ENCODE measurements at places on chromosomes 11 and 22.

DNA sequence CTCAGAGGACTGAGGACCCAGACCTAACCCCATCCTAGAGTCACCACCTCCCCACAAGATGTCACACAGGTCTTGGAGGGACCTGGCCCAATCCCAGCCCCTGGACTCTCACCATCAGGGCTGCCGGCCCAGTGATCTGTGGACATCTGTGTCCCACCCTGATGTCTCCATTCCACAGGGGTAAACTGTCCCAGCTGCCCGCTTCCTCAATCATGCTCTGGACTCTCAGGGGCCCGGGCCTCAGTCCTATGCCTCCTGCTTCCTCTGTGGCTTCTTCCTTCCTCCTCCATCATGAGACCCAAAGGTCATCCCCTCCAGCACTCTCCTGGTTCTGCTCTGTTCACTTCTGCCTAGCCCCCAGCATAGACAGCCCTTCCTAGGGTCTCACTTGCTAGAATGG, 32.2 kb downstream of the ARAP1 start:
- no peak for DNase-seq

DNA sequence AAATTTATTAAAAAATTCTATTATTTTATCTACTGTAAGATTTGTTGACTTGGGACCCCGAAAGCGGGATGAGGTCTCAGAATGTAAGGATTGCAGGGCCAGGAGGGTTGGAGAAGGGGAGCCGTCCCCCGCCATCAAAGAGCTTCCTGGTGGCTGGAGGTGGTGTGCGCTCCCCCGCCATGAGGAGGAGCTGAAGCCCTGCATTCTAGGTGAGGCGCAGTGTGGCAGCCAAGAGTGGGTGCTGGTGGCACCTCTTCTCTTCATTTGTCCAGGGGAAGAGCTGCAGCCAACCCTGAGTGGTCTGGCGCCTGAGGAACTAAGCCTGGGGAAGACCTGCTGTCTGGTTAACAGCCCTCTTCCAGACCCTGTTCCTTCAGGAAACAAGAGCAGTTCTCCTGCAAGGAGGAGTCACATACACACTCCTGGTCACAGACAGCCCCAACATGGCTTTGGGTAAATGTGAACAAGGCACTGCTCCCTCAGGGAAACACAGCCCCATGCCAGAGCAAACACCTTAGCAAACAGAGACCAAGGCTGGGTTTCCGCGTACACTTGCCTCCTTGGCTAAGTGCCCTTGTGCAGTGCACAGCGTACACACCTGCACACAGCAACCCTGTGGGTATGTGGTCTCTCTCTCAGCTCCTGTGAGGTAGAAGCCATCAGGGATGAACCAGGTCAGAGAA, 17.3 kb downstream of the RTN4RL2 start:
- no peak for DNase-seq

- no peak for DNase-seq
These were observed 880.8 kb downstream of the FAM181B start for GRCh38 chr11:81852896-81853295.

GRCh38 chr11:116930177-116930576, 92.8 kb upstream of the APOA1 start:
- peak; percentile 18 for DNase-seq

DNA sequence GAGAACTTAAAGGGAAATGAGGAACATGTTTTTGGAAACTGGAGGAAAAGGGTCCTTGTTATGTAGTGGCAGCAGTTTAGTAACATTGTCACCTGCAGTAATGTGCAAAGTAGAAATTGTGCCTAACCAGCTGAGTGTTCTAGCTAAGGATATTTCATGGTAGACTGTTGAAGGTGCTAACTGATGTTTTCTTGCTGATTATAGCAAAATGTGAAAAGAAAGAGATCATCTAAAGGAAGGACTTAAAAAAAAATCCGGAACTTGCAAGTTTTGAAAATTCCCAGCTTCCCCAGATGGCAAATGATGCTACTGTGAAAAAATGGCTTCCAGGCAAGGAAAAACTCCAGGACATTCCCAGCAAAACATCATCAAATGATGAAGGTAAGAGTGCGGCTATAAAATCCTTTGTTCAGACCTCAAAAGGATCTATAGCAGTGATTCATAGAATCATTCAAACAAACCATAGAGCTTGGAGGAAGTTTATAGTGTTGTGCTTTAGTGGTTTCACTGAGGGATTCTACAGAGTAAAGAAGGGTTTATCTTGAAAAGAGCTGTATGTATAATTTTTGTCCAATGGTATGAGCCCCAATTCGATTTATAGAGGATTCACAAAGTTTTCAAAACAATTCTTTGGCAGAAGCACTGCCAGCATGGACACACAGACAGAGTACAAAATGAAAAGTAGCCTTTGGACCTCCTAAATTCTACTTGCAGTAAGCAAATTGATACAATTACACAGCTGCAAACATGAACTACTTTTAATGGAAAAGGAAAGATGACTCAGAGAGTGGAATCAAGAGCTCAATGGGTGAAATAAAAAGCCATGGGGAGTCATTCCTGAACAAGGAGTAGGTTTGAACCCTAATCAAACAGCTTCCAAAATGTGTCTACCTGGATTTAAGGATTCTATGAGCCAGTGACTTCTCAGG, 4.3 kb upstream of the TRIM44 start:
- no peak for DNase-seq

DNA sequence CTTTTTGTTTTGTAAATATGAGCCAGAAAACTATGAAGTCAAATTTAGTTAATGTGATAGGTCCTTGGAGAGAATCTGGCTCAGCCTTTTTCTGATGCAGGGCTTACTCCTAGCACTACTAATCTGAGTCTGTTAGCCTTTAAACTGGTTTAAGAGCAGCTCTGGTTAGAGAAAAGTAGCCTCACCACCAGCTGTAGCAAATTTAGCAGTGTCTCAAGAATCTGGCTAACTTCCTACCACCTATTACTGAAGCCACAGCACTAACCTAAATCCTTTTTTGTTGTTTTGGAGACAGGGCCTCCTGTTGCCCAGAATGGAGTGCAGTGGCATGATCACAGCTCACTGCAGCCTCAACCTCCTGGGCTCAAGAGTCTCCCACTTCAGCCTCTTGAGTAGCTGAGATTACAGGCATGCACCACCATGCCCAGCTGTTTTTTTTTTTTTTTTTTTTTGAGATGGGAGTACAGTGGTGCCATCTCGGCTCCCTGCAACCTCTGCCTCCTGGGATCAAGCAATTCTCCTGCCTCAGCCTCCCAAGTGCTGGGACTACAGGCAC, 13.9 kb downstream of the RBM4B start:
- DNase-seq = no peak

- no peak for DNase-seq
These were observed 3.5 kb downstream of the GATD1 start for GRCh38 chr11:773830-774229.

DNA sequence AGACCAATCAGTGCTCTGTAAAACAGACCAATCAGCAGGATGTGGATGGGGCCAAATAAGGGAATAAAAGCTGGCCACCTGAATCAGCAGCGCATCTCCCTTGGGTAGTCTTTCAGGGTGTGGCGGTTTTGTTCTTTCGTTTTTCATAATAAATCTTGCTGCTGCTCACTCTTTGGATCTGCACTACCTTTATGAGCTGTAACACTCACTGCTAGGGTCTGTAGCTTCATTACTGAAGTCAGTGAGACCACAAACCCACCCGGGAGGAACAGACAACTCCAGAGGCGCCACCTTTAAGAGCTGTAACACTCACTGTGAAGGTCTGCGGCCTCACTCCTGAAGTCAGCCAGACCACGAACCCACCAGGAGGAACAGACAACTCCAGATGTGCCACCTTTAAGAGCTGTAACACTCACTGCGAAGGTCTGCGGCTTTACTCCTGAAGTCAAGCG, 175.5 kb upstream of the PDGFD start:
- no peak for DNase-seq
